Kidney glomerular epithelial cell (primary cell): ENCODE measurements at places on chromosomes 4 and X.

DNA sequence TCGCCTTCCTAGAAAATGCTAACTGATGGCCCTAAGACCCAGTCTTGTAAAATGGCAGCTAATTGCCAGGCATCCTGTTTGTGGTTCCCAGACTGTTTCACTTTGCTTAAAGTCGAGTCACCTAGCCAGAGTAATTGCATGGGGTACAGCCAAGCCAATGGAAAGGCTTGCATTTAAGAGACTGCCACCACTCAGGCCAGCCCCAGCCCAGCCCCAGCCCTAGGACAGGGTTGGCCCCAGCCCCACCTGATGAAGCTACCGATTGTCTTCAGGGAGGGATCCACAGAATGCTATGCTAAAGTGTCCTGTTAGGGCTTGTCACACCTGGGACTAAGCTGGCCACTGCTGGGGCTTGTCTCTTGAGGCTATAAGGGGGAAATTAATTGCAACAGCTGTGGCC is 194.6 kb upstream of the KLF3 start:
- DNase-seq = no peak

- DNase-seq = no peak
Observed at GRCh38 chrX:3518870-3519269, 172.4 kb upstream of the MXRA5 start.

DNA sequence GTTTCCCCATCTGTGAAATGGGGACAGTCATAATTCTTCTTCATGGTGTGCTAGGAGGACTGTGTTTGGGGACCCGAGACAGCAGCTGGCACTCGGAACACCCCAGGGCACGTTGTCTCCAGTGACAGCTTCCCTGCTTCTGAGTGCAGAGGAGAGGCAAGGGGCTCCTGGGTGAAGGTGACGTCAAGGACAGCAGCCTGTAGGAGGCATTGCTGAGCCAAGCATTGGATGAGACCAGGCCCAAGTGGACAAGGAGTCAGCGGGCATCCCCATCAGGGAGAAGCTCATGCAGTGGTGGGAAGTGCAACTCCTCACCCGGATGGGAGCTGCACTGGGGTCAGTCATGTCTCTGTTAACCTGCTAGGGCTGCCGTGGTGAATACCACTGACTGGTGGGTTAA is 46.1 kb downstream of the EVC start:
- no peak for DNase-seq

DNA sequence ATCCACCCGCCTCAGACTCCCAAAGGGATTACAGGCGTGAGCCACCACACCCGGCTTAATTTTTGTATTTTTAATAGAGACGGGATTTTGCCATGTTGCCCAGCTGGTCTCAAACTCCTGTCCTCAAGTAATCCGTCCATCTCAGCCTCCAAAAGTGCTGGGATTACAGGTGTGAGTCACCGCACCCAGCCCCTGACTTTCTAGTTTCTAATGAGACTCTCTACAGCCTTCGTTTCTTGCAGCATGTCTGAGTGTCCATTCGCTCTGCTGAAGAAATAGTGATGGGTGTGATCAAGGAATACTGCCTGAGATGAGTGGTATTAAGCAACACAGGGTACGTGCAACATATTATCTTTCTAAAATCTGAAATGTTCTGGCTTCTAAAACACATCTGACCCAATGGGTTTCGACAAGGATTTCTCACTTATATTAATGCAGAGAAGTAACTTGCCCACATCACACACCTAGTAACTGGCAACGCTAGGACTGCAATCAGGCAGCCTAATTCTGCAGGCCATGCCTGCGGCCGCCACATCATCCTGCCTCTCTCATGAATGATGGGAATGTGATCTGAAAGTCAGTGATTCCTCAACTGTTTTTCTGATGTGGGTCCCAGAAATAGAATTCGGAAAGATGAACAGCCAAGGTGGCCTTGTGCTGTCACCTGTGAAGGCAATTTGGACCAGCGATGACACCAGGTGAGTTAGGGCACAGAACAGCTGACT is 74.3 kb downstream of the RBM47 start:
- DNase-seq = no peak

DNA sequence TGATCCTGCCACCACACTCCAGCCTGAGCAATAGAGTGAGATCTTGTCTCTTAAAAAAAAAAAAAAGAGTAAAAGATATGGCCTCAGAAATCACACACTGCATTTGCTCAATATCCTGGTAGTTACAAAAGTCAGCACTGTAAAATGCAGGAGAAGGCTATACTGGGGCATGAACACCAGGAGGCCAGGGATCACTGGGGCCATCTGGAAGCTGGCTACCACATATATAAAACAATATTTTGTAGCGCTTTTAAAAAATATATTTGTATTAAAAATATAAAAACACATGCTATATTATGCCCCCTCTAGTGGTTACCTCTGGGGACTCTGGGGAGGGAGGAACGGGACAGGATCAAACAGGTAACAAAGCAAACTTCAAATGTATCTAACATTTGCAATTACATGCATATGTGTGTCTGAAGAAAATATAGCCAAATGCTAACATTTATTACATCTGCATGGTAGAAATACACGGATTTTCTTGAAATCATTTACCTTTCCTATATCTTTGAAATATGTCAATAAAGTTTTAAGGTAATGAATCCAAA is 4.0 kb downstream of the C4orf46 start:
- DNase-seq = no peak

DNA sequence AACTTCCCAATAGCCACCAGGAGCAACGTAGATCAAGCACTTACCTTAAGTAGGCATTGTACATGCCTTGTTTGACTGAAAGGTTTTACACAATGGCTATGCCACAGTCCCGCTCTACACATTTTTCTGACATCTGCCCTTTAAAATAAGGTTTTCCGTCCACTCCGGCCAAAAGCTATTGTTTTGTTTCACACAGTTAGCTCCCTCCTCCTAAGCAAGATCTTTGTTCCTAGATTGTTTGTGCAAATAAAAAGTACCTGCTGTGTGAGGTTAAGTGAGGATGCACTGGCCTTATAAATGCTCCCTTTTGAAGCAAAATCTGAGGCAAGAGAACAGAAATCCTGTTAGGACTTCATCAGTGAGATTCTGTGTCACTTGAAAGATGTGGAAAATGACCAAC is 11.8 kb downstream of the SCD5 start:
- no peak for DNase-seq

DNA sequence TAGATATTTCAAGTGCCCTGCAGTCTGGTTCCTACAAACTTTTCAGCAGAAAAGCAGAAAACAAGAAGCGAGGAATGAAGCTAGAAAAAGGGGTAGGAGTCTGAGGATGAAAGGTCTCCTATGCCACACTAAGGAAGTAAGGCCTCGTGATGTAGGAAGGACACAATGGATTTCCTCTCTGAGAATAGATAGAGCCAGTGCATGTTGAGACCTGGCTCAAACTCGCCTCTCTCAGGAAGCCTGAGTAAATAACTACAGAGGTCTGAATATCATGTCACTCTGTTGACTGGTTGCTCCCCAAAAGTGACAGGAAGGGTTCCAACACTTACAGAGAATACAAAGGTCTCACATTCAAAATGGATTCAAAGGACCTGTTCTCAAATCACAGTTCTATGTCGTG is 93.3 kb downstream of the GRIA3 start:
- no peak for DNase-seq

DNA sequence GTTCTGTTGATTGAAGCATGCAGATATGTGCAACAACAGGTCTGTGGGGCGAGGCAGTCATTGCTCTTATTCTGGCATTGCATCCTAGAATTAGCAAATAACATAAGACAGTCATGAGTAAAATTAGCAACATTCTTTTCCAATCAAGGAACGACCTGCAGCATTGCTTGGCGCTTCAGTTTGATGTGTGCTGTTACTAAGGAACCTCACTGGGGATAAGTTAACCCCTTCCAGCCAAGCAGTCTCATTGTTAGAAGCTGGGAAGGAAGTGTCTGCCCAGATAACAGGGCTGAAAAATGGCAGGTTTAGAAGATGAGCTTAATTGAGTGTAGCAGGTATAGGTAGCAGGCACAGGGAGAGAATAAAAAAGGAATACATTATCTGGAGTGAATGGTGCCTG is 55.4 kb downstream of the RBM46 start:
- DNase-seq = no peak

- no peak for DNase-seq
Observed at GRCh38 chr4:143700046-143700415, 444 bp downstream of the FREM3 start.

- no peak for DNase-seq
Observed at GRCh38 chrX:55111578-55112254, 22.9 kb downstream of the PAGE2 start.

DNA sequence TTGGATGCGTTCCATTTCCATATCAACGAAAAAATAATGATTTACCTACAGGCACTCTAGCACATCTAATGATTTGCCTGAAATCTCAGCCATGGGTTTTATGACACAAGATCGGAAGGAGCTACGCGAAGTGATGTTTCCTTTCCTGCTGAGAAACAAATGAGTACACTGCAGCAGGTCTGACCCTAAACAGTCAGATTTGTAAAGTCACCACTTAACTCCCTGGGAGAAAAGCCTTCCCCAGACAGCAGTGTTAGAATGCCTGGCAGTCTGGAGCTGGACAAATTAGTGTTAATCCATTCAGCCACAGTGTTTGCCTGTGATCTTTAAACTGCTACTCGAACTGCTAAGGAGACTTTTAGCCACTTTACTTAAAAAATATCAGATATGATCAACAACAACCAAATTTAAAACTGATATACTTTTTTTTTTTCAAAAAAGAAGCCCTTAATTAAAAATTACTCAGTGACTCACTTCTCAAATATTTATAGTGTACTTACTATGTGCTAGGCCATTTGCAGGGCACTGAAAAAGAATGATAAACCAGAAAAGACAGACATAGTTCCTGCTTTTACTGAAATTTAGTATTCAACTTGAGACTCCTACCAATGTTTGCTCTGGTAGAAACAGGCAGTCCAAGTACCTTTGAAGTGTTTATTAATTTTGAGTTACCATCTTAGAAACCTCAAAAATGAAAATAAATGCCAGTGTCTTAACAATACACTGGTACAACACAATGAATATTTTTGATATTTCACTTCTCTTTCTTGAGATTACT is 104.5 kb downstream of the SHISA3 start:
- no peak for DNase-seq

DNA sequence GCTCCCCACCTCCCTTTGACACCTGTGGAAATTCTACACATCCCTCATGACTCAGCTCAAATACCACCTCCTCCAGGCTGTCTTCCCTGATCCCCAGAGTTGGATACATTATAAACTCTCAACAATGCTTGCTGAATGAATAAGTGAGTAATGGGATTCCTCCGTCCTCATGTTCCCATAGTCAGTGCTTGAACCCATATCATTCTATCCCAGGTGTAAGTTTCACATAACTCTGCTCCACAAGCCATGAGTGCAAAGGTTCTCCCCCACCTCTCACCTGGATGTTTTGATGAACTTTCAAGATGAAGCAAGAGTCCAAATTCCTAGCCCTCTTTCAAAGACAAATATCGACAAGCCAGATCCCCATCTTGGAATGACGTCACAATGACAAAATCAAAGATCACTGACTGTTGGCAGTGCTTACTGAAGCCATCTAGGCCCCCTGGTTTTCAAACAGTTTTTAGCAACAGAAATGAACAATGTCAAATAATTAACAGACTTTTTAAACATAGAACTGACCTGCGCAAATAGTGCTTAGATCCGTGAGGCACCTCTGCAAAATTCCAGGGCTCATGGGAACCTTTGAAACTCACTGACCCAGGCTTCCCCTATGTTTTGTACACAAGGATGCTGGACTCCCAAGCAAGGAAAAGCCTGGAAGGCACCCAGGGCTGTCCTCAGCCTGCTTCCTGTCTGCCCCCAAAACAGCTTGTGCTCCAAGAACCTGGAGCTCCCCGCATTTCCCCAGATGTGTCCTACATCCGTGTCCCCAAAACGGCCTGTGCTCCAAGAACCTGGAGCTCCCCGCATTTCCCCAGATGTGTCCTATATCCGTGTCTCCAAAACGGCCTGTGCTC is 4.0 kb downstream of the SLC2A9 start:
- DNase-seq = no peak

GRCh38 chrX:42378857-42379256 is 399.1 kb downstream of the PPP1R2C start:
- DNase-seq = no peak

DNA sequence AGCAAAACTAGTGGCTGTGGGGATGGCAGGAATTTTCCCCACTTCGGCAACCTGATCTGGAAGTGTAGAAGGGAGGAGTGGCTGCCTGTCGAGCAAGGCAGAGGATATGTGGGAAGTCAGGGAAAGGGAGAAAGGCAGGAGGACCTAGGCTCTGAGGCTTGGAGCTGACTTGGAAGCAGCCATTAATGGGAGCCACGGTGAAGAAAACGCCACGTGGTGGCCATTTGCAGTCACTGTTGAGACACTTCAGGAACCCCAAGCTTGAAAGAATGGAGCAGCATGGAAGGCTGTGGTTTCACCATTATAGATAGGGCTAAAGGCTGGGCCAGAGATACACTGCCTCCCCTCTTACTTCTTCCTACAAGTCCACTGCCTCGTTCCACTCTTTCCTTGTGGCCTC is 41.8 kb upstream of the MAML3 start:
- DNase-seq = no peak

DNA sequence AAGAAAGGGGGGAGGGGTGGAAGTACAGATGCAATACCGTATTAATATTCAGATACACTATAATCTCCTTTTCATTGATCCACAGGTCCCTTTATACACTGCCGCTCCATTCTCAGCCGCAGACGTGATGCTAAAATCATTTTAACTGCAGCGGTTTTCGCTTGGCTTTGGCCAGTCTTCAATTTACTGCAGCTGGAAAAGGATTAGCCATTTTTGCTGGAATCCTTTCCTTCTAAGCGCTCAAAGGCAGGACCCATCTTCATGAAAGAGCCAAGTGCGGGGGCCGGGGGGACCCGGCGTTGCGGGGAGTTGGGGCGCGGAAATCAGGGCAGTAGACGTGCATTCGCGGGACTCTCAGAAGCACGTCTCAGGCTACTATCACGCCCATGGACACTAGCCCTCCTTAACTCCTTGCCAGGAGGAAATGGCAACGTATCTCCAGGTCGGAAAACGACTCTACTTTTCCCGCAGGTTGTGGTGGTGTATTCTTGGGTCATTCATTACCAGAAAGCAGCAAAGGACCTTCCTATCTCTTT is 1.7 kb upstream of the PCDH10 start:
- no peak for DNase-seq

- DNase-seq = peak; percentile 91
Observed at GRCh38 chr4:148831945-148832344, 389.7 kb upstream of the NR3C2 start.

DNA sequence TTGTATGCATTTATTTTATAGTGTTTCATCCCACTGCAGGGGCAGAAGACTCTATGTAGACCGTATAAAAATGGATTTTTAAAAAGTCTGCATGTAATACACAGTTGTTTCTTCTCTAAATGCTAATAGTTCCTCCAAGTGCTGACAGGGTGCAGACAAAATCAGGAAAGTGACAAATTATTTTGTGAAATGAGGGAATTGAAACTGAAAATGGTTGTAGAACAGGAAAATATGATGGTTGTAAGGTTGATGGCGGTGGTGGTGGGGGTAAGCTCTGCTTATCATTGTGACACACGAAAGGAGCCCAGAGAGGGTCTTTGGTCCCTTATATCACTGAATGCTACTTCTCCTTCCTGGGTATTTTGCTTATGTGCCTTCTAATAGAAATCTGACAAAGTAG is 4.3 kb downstream of the IL15 start:
- no peak for DNase-seq

- DNase-seq = no peak
Observed at GRCh38 chr4:167185465-167185864, 48.8 kb downstream of the SPOCK3 start.
